CD4-positive, alpha-beta T cell treated with Interleukin-4 for 1 hour (primary cell): ENCODE measurements at places on chromosomes 2 and 18.

GRCh38 chr18:2091937-2092336, 479.4 kb downstream of the METTL4 start:
- DNase-seq, result no peak

- DNase-seq, result no peak
Observed at GRCh38 chr2:191931329-191931728, 84.4 kb upstream of the CAVIN2 start.

DNA sequence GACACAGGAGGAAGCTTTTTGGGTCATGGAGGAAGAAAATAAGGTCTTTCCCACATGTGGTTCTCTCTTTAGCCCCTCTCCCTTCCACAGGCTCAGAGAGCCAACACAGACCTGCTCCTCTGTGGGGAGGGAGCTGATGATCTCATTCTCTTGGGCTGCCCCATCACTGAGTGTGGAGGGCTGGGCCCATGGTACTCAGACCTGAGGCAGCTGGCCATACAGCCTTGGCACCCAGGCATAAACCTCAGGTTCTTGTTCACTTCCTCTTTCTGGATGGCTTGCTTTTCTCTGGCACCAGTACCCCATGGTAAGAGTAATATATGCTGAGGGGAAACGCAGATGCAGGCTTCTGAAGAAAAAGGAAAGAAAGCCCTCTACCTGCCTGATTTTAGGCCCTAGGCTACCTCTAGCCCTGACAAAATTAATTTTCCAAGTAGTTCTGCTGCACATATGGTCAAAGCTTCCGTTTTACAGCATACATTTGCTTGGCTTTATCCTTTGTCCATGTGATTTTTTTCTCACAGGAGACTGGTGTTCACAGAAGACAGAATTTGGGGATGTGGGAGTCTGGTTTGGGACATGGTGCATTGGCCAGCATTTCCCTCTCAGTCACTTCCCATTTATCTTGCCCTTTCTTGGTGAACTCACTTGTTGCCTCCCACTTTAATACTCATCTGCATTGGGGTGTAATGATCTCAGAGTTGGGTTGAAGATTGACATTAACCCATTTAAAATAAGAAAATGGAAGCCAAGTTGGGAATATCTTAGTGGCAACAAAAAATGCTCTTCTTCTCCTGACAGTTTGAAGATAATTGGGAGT, 11.1 kb downstream of the DHRS9 start:
- DNase-seq, result peak; percentile 42

- DNase-seq, result no peak
Observed at GRCh38 chr2:75379476-75380210, 180.3 kb upstream of the TACR1 start.

GRCh38 chr2:239803766-239804115, 221.4 kb downstream of the NDUFA10 start:
- DNase-seq, result no peak

- DNase-seq, result no peak
Observed at GRCh38 chr2:205692104-205692503, 9.8 kb downstream of the NRP2 start.

DNA sequence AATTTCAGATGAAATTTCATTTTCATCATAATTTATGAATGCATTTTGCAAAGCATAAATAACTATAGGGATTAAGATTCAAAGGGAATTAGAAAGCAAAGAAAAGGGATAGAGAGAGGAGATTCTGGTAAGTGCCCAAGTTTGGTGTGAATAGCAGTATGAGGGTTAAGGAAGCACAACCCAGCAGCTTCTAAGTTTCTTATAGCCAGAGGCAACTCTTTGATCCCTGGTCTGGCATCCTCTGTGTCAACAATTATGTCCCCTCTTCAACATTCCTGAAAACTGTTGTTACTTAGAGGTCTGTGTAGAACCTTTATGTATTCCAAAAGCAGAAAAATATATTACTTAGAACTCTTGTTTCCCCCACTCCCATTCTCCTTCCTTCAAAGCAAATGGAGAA, 171.6 kb upstream of the SATB2 start:
- DNase-seq, result no peak

GRCh38 chr2:45117383-45117782, 108.1 kb upstream of the SIX2 start:
- DNase-seq, result no peak

GRCh38 chr2:30709516-30709915, 97.7 kb downstream of the CAPN13 start:
- DNase-seq, result no peak

- peak; percentile 33 for DNase-seq
Observed at GRCh38 chr2:42492691-42493467, 903 bp downstream of the KCNG3 start.

GRCh38 chr2:108634011-108634410, 85.3 kb upstream of the RANBP2 start:
- no peak for DNase-seq

DNA sequence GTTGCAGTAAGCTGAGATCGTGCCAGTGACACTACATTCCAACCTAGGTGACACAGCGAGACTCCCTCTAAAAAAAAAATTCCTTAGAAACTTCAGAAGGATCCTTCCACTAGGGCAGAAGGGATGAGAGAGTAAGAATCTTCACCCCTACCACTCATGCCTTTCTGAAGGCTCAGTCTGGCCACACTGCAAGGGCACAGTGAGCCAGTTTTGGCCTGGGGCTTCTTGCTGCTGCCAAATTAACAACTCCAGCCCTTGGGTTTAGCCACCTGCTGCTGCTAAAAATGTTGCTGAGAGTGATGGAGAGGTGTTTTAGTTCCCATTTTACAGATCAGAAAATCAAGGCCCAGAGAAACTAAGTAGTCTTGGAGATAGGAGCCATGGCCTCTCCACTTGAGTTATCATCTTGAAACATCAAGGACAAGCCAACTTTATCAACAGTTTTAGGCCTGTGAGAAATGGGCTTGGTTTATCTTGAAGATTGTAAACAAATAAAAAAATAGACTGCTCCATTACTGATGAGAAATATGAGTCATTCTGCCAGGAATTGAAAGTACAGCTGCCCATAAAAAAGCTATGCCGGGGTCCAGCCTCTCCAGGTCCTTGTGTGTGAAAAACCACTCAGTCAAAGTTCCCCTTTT, 31.9 kb upstream of the CASP8 start:
- no peak for DNase-seq
